IMR-90 (cell line): ENCODE measurements at places on chromosomes 5 and 9.

DNA sequence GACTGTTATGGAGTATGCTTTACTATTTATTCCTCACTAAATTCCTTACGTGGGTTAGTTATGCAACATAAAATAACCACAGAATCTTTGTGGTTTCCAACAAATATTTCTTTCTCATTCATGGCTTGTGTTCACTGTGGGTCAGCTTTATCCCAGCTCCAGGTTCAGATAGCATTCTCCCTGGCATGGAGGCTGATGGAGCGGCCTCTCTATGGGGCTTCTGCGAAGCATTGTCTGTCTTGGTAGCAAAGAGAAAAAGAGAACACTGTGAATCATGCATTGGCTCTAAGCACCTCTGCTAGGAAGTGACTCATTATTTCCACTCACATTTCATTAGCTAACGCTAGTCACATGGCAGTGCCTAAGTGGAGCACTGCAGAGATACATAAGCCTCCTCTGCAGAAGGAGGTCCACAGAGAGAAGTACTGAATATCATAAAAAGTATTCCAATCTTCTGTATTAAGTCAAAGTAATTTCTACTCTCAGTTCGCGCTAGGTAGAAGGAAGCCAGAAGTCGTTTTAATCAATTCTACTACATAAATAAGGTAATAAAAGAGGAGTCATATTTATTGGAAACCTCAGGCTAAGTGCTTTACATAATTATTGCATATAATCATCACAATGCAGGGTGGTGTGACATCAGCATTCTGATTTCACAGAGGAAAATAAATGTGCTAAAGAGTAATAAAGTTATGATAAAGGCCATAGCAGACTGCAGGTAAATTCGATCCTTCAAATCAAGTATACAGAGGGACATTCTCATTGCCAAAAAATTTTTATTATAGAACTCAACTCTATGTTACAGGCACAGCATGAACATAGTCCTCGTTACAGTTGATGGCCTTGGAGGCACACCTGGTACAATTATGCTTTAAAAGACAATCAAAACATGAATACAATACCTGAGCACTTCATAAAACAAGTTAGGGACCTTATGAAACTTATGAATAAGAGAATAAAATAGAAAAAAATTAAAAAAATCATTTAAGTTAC, 531.1 kb downstream of the CETN3 start:
- H3K27ac ChIP-seq = no peak overlapping the region
- H3K36me3 ChIP-seq = no peaks in the 10 kb centered on the region
- no peaks in the 10 kb centered on the region for H3K27me3 ChIP-seq
- H3K4me3 ChIP-seq = no peak overlapping the region
- H3K4me1 ChIP-seq = no peaks in the 10 kb centered on the region

DNA sequence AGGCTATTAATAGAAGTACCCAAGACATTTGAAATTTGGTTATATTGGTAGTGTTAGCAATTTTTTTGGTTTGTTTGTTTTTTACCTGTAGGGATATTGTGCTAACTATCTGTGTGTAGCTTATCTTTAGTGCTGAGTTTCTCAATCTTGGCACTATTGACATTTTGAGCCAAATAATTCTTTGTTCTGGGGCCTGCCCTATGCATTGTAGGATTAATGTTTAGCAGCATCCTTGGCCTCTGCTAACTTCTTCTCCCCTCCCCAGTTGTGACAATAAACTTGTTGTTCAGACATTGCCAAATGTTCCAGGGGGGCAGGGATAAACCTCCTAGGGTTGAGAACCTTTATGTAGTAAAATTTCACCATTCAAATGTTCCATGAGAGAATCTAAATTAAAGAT, 4.0 kb downstream of the FBXO4 start:
- H3K27ac ChIP-seq = no peak overlapping the region
- H3K4me3 ChIP-seq = no peak overlapping the region
- no peak for DNase-seq
- no peaks in the 10 kb centered on the region for H3K27me3 ChIP-seq
- H3K4me1 ChIP-seq = no peaks in the 10 kb centered on the region; the same call in 1 of the 2 replicates

- no peak overlapping the region for H3K27ac ChIP-seq
- H3K27me3 ChIP-seq = peaks cover 58% of the 10 kb centered on the region
- no peak for DNase-seq
- no peaks in the 10 kb centered on the region for H3K4me1 ChIP-seq
- no peak overlapping the region for H3K4me3 ChIP-seq
These were observed 10.0 kb upstream of the CNTFR start for GRCh38 chr9:34599546-34599945.

GRCh38 chr9:134066526-134066912, 1.3 kb downstream of the BRD3 start:
- DNase-seq = peak; percentile 29
- peak overlapping the region; percentile 81 for H3K27ac ChIP-seq
- no peaks in the 10 kb centered on the region for H3K36me3 ChIP-seq

DNA sequence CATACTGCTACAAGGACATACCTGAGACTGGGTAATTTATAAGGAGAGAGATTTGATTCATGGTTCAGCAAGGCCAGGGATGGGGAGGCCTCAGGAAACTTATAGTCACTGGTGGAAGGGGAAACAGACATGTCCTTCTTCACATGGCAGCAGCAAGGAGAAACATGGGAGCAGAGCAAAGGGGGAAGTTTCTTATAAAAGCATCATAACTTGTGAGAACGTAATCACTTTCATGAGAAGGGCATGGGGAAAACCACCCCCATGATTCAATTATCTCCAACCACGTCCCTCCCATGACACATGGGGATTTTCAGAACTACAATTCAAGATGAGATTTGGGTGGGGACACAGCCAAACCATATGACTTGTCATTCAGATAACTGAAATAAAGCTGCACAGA, 100.9 kb downstream of the ST8SIA4 start:
- H3K36me3 ChIP-seq = no peaks in the 10 kb centered on the region
- H3K27me3 ChIP-seq = no peaks in the 10 kb centered on the region
- no peak for DNase-seq
- no peaks in the 10 kb centered on the region for H3K4me1 ChIP-seq

- DNase-seq = no peak
- no peaks in the 10 kb centered on the region for H3K27me3 ChIP-seq
- H3K27ac ChIP-seq = no peak overlapping the region
- H3K4me3 ChIP-seq = no peak overlapping the region
- peaks cover 3% of the 10 kb centered on the region for H3K4me1 ChIP-seq
These were observed 6.9 kb downstream of the KIAA1958 start for GRCh38 chr9:112493393-112494137.

GRCh38 chr9:19408316-19408692, 505 bp upstream of the ACER2 start:
- no peaks in the 10 kb centered on the region for H3K4me1 ChIP-seq
- H3K36me3 ChIP-seq = no peaks in the 10 kb centered on the region
- no peak overlapping the region for H3K27ac ChIP-seq

GRCh38 chr5:180491496-180491895, 2.7 kb upstream of the CNOT6 start:
- H3K4me3 ChIP-seq = no peak overlapping the region
- peaks cover 6% of the 10 kb centered on the region for H3K36me3 ChIP-seq
- H3K27me3 ChIP-seq = no peaks in the 10 kb centered on the region
- H3K27ac ChIP-seq = no peak overlapping the region
- H3K4me1 ChIP-seq = peaks cover 6% of the 10 kb centered on the region
- no peak for DNase-seq

- H3K4me1 ChIP-seq = peaks cover 5% of the 10 kb centered on the region; the same call in 1 of the 2 replicates
- no peaks in the 10 kb centered on the region for H3K36me3 ChIP-seq
- no peak for DNase-seq
- peaks cover 16% of the 10 kb centered on the region for H3K27me3 ChIP-seq
- H3K27ac ChIP-seq = no peak overlapping the region
These were observed 1.1 kb downstream of the CD14 start for GRCh38 chr5:140631831-140632365.

DNA sequence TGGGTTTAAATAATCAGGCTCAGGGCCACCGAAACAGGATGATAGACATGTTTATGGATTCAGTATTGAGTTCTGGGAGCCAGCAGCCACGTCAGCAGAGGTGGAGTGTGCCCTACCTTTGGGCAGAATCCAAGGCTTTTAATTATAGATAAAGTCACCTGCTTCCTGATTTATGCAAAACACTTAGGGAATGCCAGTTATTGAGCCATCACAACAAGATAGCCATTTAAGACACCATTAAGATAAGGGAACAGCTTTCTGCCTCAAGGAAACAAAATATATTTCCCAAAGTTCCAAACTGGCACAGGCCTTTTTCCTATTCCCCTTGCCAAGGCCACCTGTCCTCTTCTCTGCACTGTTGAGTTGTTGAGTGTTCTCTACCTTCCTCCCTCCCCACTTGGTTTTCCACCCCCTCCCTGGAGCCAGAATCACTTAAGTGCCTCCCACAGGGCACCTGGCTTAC, 2.4 kb downstream of the CCL28 start:
- DNase-seq = no peak
- H3K27ac ChIP-seq = no peak overlapping the region
- no peak overlapping the region for H3K4me3 ChIP-seq
- H3K36me3 ChIP-seq = no peaks in the 10 kb centered on the region

DNA sequence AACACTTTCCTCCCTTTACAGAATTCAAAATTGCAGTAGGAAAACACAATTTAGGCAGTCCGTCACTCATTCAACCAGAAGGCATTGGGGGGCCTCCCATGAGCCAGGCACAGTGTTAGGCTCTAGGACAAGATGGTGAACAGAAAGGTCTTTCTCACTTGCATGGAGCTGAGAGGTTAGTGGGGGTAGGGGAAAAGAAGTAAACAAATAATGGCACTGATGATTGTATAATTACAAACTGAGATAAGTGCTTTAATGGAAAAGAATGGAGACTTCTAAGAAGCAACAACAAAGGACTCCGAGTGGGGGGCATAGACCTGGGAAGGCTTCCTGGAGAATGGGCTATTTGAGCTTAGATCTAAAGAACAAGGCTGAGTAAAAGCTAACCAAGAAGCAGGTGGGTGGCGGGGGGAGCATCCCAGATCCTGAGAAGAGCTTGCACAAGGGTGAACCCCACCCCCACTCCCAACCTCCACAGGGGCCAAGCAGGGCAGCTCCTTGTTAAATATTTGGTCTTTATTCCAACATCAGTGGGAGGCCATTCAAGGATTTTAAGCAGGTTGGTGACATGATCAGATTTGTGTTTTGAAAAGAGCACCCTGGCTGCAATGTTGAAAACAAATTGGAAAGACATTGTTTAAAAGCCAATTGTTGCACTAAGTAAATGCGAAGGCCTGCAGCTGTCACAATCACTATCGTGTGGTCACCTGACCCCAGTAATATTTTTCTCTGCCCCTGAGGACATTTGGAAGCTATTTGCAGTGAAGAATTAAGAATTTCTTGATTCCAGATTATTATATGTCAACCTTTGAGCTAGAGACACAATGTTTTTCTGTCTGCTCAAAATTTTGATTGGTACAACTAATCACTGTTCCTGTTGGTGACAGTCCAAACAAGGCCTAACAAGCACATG, 73.9 kb upstream of the EFNA5 start:
- H3K4me3 ChIP-seq = no peak overlapping the region
- no peak for DNase-seq
- H3K27me3 ChIP-seq = no peaks in the 10 kb centered on the region
- H3K27ac ChIP-seq = no peak overlapping the region

- no peaks in the 10 kb centered on the region for H3K27me3 ChIP-seq
- no peaks in the 10 kb centered on the region for H3K36me3 ChIP-seq
- no peak overlapping the region for H3K27ac ChIP-seq
- DNase-seq = no peak
- H3K4me3 ChIP-seq = no peak overlapping the region
- no peaks in the 10 kb centered on the region for H3K4me1 ChIP-seq
These were observed 50.0 kb downstream of the HRH2 start for GRCh38 chr5:175707751-175708375.

- no peak overlapping the region for H3K4me3 ChIP-seq
- no peaks in the 10 kb centered on the region for H3K4me1 ChIP-seq
- no peak for DNase-seq
- no peaks in the 10 kb centered on the region for H3K27me3 ChIP-seq
- H3K27ac ChIP-seq = no peak overlapping the region
- H3K36me3 ChIP-seq = no peaks in the 10 kb centered on the region
These were observed 128.3 kb downstream of the MARCHF11 start for GRCh38 chr5:16051246-16051755.

GRCh38 chr5:53815471-53815870, 255.0 kb downstream of the NDUFS4 start:
- H3K4me3 ChIP-seq = no peak overlapping the region
- DNase-seq = no peak
- H3K36me3 ChIP-seq = no peaks in the 10 kb centered on the region
- peaks cover 17% of the 10 kb centered on the region for H3K27me3 ChIP-seq

GRCh38 chr9:84471816-84472215, 131.3 kb upstream of the SLC28A3 start:
- no peaks in the 10 kb centered on the region for H3K27me3 ChIP-seq
- H3K36me3 ChIP-seq = no peaks in the 10 kb centered on the region
- DNase-seq = no peak
- H3K4me1 ChIP-seq = no peaks in the 10 kb centered on the region
- no peak overlapping the region for H3K27ac ChIP-seq

GRCh38 chr5:76570153-76570552, 53.0 kb downstream of the F2RL2 start:
- no peak overlapping the region for H3K4me3 ChIP-seq
- no peak for DNase-seq
- no peaks in the 10 kb centered on the region for H3K4me1 ChIP-seq
- peaks cover 9% of the 10 kb centered on the region for H3K27me3 ChIP-seq
- no peak overlapping the region for H3K27ac ChIP-seq

DNA sequence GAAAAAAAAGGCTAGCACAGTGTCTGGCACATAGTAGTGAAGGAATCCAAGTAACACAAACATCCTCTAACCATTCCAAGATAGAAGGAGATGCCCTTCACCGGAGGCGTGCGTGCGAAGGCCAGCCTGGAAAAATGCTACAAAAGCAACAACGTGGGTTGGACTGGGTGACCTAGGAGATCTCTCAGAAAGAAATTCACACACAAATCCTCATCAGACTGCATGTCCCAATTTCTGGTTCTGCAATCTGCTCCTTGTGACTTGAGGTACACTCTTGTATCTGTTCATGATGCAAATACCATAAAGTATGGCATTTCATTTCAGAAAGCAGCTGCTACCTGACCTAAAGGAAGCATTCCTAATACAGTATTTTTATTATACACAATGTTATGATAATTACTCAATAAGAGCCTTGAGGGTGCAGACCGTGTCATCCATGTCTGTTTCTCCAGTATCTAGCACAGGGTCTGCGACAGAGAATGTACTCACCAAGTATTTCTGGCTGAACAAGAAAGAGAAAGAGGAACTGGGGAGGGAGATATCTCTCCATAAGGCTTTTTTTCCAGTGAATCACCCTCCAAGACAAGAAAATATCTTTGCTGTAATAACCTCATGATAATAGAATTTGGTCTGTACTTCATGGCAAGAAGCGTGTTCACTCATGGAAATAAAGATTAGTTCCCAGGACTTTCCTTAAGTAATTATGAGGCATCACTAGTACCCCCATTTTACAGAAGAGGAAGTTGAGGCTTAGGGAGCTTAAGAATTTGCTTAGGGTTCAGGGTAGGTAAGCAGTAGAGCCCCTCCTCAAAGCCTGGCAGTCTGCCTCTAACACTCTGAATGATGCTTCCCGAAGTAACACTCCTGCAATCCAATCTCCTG, 138.3 kb downstream of the CDK5RAP2 start:
- H3K4me1 ChIP-seq = peaks cover 27% of the 10 kb centered on the region
- peak overlapping the region; percentile 82 for H3K27ac ChIP-seq
- no peak overlapping the region for H3K4me3 ChIP-seq
- H3K27me3 ChIP-seq = no peaks in the 10 kb centered on the region
- peak; percentile 93 for DNase-seq
